ENCODE measurements at places on chromosomes 12 and 14.

GRCh38 chr12:123761841-123762714 is at the start of gene DNAH10:
Gene DNAH10 (plus strand): TSS chr12:123762301. CDS start chr12:123762337, 36 bp downstream.
- peak; percentile 51 for DNase-seq

GRCh38 chr14:77832297-77832696 is 32.4 kb downstream of the ADCK1 start:
- no peak for DNase-seq

DNA sequence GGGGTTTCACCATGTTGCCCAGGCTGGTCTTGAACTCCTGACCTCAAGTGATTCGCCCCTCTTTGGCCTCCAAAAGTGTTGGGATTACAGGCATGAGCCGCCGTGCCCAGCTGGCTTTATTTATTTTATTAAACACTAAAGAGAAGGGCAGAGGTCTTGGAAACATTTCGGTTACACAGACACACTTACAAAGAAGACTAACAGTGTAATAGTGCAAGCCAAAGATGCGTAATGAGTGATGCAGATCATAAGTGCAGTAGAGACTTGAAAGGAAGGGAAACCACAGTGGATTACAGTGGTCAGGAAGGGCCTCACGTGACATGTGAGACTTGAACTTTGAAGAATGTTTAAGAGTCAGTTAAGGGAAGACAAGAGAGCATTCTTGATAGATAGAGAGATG is 33.9 kb upstream of the CDK17 start:
- DNase-seq: no peak

DNA sequence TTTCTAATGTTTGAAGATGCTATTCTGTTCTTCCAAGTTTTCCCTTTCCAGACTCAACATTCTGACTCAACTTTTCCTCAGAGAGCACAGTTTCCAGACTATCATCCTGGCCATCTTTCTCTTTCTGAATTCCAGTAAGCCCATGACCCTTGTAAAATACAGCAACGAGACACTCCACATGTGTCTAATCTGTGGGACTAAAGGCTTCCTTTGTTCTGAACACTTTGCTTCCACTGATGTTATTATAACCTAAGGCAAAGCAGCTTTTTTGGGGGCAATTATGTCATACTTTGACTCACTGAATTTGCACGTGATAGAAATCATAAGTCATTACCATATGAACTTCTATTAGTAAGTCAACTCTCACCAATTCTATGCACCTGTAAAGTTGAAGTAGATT is 6.3 kb upstream of the ART4 start:
- DNase-seq: no peak

DNA sequence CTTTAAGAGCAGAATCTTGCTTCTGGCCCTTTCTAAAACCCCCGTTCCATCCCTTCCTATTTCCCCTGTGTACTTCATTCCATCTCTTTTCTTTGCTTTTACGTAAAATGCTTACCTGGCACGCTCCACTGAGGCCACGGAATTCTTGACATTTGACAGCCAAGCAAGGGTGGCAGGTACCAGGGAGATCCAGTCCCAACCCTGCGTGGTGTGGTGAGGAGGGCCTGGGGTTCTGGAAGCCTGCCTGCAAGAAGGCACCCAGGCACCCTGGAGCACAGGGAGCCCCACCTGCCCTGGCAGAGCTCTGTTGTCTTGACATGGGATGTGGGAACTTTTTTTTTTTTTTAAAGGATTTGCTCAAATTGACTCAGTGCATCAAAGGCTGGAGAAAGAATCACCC is 48.6 kb downstream of the ITPK1 start:
- no peak for DNase-seq

GRCh38 chr14:100130521-100130920 is 28.9 kb downstream of the DEGS2 start:
- DNase-seq: no peak

DNA sequence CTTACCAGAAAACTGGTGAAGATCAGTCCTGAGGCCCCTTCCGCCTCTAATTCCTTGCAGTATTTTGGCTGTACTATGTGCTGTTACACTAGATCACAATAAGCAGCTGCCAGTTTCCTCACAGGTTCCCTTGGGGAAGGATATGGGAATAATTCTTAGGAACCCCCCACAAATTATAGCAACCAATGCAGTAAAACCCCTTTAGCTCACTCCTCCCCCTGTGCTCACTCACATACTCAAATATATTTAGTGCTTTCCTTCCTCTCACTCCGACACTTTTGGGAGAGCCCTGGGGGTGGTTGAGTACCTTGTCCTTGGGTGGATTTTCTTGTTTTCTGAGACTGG is 162.7 kb downstream of the ETV6 start:
- no peak for DNase-seq

DNA sequence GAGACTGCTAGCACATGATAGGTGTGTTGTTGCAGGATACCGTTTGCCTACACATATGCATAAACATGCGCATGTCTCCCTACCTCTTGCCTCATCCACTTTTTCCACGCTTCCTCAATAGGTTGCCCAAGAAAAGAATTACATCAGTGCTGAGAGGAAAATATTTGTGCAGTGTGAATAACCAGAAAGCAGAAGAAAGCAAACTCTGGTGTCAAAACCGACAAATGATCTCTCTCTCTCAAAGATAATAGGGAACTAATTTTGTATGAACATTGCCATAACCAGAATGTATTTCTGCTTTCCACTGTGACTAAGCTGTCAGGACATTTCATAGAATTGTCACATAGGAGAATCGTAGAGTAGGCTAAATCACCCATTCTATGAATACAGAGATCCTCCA is 1.3 kb downstream of the CLEC7A start:
- no peak for DNase-seq

- no peak for DNase-seq
These were observed 24.8 kb upstream of the ZFP36L1 start for GRCh38 chr14:68817506-68818212.

GRCh38 chr14:32225378-32225920 is 22.4 kb upstream of the RNU6-8 start:
- DNase-seq: no peak

DNA sequence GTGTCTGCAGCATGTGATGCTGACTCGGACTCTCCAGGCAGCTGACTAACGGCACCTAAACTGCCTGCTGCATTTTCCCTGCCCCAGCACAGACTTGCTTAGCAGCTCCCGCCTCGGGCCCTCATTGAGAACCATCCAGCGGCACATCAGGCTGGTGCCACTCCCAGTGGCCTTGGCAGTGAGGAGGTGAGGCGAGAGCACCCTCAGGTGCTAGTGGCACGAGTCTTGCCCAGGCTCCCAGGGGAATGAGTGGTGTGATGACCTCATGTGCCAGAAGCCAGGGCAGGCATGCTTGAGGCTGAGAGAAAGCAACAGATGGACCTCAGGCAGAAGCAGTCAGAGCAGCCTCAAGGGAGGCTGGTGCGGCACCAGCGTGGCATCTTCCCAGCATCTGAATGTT is 60.2 kb downstream of the PRKCH start:
- no peak for DNase-seq

DNA sequence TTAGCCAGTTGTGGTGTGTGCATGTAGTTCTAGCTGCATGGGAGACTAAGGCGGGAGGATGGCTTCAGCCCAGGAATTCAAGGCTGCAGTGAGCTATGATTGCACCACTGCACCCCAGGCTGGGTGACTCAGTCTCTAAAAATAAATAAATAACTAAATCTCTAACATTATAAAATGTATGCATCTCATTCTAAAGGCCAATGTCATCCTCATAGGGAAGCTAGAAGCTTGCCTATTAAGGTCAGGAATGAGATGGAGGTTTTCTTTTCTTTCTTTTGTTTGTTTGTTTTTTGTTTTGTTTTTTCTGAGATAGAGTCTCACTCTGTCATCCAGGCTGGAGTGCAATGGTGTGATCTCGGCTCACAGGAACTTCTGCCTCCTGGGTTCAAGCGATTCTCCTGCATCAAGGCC is 48.8 kb upstream of the PAPLN start:
- DNase-seq: no peak

GRCh38 chr12:58671196-58671595 is 249.1 kb downstream of the LRIG3 start:
- no peak for DNase-seq

DNA sequence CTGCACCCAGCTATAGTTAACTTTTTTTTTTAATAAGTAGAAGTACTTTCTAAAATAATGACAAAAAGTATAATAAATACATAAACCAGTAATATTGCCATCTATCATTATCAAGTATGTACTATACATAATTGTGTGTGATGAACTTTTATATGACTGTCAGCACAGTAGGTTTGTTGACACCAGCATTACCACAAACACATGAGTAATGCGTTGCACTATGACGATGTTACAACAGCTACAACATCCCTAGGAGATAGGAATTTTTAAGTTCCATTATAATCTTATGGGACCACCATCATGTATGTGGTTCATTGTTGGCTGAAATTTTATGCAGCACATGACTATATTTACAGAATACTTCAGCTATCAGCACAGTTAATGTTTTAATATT is 62.9 kb upstream of the VSX2 start:
- DNase-seq: no peak

- DNase-seq: no peak
These were observed 42.4 kb downstream of the CKAP4 start for GRCh38 chr12:106205208-106206069.
